ENCODE measurements at places on chromosomes 2 and 18.

GRCh38 chr2:179068991-179069643 is 19.2 kb upstream of the CCDC141 start:
- no peaks in the 10 kb centered on the region for H3K27me3 ChIP-seq
- DNase-seq: no peak
- no peak overlapping the region for H3K27ac ChIP-seq
- no peaks in the 10 kb centered on the region for H3K36me3 ChIP-seq
- H3K4me3 ChIP-seq: no peak overlapping the region

DNA sequence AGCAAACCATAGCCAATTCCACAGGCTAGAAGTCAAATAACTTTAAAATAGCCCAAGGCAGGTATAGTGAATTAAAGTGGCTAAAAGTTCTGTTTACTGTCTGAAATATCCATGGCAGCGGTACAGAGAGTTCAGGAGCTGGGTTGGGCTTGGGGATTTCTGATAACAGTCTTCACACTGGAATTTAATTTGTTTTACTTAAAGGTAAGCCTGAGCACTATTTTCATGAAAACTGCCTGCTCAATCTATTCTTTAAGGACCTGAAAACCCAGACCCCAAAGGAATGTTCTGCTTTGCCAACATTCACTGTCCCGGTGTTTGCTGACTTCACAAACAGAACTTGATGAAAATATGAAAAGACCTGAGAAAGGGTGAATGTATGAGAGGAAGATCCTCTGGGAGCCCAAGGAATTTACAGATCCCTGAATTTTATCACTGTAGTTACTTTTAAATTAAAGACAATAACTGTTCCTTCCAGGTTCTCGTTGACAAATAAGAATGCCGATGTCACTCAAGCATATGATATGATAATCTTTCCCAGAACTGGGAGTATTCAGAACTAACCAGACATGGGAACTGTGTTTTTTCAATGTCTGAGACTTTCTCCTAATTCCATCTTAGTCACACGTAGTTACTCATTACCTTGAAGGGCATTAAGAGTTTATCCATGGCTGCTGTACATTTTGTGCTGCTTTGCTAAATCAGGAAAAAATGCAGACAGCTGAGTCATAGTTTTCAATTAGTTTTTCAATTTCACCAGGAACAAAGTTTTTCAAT is 28.3 kb upstream of the ITGB6 start:
- H3K4me1 ChIP-seq: peaks cover 3% of the 10 kb centered on the region
- no peaks in the 10 kb centered on the region for H3K27me3 ChIP-seq
- no peaks in the 10 kb centered on the region for H3K36me3 ChIP-seq
- H3K4me3 ChIP-seq: no peak overlapping the region
- DNase-seq: no peak
- peak overlapping the region; percentile 90 for H3K27ac ChIP-seq

DNA sequence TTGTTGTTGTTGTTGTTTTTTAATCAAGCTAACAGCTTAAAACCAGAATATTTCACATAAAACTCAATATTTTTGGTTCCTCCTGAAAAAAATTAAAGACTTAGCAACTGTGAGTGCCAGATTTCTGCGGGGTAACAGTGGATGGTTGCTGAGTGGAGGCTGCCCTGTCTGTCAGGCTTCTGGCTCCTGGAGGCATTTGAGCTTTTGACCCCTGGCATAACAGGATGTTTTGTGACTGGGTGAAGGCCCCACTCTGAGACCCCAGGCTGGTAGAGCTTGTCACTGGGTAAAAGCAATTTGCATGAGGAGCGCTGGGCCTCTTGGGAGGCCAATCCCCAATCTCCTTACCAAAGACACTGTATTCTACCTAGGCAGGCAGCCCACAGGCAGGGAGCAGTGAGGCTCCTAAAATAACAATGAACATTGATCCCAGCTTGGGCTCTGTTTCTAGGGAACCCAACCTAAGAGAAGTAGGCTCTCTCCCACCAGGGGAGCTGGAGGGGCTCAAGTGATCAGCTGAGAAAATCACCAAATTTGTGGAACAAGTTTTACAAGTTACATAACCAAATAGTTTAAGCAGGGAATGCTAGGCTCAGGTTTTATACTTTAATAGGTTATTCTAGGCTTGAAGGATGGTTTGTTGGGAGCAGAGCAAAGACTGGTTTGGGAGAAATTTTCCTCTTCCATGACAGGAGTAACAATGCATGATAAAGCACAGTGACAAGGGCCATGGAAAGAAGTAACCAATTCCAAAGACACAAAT is 5.9 kb upstream of the SPRED2 start:
- H3K27ac ChIP-seq: no peak overlapping the region
- no peak for DNase-seq
- H3K36me3 ChIP-seq: no peaks in the 10 kb centered on the region
- H3K4me3 ChIP-seq: no peak overlapping the region
- no peaks in the 10 kb centered on the region for H3K4me1 ChIP-seq

DNA sequence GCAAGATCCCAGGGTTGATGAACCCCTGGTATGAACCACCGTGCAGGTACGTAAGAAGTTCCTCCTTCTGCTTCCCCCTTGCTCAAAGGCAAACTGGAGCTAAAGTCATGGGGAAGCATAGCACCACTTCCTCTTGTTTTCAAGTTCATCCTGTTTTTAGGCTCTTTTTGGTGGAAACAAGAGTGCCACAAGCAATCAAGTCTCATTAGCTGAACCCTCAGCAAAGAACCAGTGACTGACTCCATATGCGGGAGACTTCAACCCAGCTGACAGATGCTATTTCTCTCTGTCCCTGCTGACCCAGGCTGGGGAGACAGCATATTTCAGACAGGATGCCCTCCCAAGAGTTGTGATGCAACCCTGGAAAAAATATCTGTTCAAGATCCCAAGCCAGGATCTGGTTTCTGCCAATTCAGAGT is 47.7 kb downstream of the BCL2 start:
- H3K27me3 ChIP-seq: no peaks in the 10 kb centered on the region
- H3K4me1 ChIP-seq: peaks cover 8% of the 10 kb centered on the region
- no peak for DNase-seq
- no peak overlapping the region for H3K4me3 ChIP-seq
- peak overlapping the region; percentile 8 for H3K27ac ChIP-seq
- H3K36me3 ChIP-seq: no peaks in the 10 kb centered on the region

DNA sequence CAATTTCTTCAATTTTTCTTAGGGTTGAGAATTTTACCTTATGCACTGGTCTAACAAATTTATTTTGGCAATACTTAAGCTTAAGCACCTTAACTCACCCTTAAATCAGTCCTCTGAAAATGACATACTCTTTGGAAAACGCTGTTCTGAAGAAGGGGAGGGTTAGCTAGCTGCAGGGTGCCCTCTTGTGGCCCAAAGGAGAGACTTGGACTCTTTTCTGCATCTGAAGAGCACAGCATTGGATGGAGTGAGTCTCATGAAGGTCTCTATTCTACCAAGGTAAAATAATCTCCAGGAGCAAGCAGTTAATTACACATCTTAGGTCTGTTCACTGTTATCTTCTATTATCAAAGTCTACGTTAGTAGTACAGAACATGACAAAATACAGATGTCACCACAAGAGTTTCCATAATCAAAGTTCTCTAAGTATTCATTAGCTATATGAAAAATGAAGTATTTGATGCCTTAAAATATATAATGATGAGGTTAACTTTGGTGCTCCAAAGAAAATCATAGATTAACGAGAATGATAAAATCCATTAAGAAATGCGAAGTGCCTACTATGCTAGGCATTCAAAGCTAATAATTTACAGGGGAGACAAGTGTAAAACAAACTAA is 24.4 kb downstream of the PUM2 start:
- no peaks in the 10 kb centered on the region for H3K27me3 ChIP-seq
- no peaks in the 10 kb centered on the region for H3K36me3 ChIP-seq
- no peaks in the 10 kb centered on the region for H3K4me1 ChIP-seq
- DNase-seq: no peak
- H3K4me3 ChIP-seq: no peak overlapping the region
- no peak overlapping the region for H3K27ac ChIP-seq

DNA sequence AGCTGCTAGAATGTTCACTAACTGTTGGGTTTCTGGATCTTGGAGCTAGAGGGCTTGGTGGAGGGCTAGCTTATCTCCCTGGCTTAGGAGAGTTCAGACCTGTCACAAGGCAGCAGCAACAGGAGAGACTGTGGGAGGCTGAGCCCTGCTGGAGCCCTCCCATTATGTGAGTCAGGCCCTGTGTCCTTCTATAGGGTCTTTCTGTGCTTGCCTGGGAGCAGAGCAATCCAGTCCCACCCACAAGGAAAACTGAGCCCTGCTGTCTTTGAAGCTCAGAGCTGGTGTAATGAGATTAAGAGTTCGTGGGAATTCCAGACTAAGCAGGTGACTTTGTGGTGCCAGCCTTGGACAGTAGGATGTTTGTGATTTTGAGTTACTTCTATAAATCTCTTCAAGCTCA is 249.0 kb downstream of the TTC32 start:
- DNase-seq: no peak
- H3K4me1 ChIP-seq: no peaks in the 10 kb centered on the region
- no peaks in the 10 kb centered on the region for H3K27me3 ChIP-seq
- H3K27ac ChIP-seq: no peak overlapping the region

DNA sequence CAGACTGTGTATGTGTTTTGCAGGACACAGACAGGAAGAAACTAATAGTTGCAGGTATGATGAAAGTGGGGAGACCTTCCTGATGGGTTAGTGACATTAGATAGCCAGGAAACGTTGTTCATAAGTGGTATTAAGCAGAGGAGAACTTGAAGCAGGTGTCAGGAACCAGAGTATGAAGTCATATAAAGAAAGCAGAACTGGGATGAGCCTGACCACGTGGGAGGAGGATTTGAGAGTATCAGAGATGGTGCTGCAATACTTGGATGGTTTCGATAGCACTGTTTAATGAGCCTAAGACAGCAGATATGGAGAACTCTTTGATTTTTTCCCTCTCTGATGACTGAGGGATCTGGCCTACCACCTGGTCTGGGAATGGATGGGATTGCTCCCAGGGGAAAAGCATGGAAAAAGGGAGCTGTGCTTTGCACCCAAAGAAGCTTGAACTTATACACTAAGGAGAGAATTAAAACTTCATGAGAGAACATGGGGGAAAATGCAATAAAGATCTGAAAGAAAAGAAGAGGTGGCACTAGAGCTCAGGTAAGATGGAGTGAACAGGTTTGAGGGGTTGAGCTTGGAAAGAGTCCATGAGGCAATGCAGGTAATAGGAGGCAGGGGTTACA is 226.0 kb upstream of the LRRTM1 start:
- H3K27ac ChIP-seq: no peak overlapping the region
- H3K4me3 ChIP-seq: no peak overlapping the region
- H3K36me3 ChIP-seq: no peaks in the 10 kb centered on the region
- DNase-seq: no peak
- H3K4me1 ChIP-seq: no peaks in the 10 kb centered on the region
- no peaks in the 10 kb centered on the region for H3K27me3 ChIP-seq

DNA sequence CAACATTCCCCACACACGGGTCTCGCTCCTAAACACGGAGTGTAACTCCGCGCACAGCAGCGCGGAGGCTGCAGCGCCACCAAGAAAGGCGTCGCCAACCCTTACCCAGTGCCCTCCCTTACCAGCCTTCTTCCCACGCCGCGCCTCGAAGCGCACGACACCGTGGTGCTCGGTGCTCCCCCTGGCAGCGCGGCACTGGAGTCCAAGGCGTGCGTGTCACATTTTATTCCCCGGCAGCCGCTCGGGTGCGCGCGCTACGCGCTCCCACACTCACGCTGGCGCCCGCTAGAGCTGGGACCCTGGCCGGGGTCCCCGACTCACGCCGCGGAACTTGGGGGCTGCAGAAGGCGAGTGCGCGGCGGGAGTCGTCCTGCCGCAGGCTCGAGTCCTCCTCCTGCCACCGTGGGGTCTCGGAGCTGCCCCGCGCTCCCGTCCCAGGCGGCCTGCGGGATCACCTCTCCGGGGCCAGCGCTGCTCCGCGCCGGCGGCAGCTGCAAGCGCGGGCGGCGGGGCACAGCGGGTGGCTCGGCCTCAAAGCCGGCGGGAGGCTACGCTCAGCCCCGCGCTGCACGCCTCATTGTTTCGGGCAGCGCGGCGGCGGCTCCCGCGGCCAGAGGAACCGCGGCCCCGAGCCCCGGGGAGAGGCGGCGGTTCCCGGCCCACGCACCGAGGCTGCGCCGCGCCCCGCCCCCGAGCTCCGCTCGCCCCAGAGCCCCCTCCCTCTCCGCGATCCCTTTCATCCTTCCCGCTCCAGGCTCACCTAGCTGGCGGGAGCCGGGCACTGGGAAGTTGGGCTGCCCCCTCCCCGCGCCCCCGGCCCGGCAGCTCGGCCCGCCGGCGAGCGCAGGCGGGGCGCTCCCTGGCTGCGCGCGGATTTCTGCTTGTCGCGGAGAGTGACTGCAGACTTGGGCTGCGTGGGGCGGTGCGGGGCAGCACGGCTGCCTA is at the start of gene ST6GAL2:
ST6GAL2 (minus strand) TSS at position 197 of the 945 bp plus-strand sequence. CDS start 42,190 bp downstream, outside the sequence.
- peak within 1 kb of the TSS; percentile 44 for H3K4me3 ChIP-seq
- no peak within 1 kb of the TSS for H3K27ac ChIP-seq

DNA sequence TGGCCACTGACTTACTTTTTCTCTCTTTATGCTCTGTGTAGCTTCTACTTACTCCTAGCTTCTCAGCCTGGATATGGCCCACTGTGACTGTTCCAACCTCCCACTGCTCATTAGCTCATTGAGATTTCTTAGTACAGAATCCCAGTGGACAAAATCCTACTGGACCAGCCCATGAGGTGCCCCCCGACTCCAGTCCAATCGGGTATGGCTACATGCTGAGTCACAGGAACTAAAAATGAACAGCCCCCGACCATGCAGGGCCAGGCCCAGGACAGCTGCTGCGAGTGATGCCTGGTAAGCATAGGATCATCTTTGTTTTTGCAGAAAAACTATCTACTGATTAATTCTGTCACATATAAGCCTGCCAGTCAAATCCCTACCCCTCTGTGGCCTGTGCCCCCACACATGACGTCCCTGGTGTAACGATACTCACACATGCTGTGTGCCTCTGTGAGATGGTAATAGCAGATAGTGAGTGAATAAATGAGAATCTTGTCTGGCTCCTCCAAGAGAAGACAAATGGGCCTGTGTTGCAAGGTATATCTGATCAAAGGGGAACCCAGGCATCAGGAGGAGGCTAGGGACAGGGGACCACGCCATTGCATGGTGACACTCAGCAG is 85.9 kb upstream of the KLF7 start:
- no peaks in the 10 kb centered on the region for H3K4me1 ChIP-seq
- H3K4me3 ChIP-seq: no peak overlapping the region
- no peaks in the 10 kb centered on the region for H3K27me3 ChIP-seq
- H3K27ac ChIP-seq: no peak overlapping the region
- no peaks in the 10 kb centered on the region for H3K36me3 ChIP-seq
- DNase-seq: no peak

GRCh38 chr2:53445383-53446070 is 322.1 kb upstream of the CHAC2 start:
- H3K27me3 ChIP-seq: no peaks in the 10 kb centered on the region
- DNase-seq: no peak
- H3K36me3 ChIP-seq: no peaks in the 10 kb centered on the region
- H3K27ac ChIP-seq: no peak overlapping the region
- no peak overlapping the region for H3K4me3 ChIP-seq
